ENCODE measurements at places on chromosomes 1 and 21.

GRCh38 chr1:163730411-163730821, 408.7 kb downstream of the NUF2 start:
- DNase-seq, result no peak

- no peak for DNase-seq
Measured at GRCh38 chr1:27100335-27101053, 54.4 kb downstream of the SLC9A1 start.

- no peak for DNase-seq
Measured at GRCh38 chr21:44521928-44522752, 17.9 kb downstream of the KRTAP10-1 start.

GRCh38 chr1:96233422-96233821, 488.2 kb upstream of the PTBP2 start:
- DNase-seq, result no peak

GRCh38 chr1:169466259-169467230, 19.2 kb downstream of the SLC19A2 start:
- no peak for DNase-seq

- DNase-seq, result no peak
Measured at GRCh38 chr1:53417074-53417511, 42.1 kb upstream of the DMRTB1 start.

GRCh38 chr1:211257826-211258225, 1.3 kb upstream of the RCOR3 start:
- no peak for DNase-seq

DNA sequence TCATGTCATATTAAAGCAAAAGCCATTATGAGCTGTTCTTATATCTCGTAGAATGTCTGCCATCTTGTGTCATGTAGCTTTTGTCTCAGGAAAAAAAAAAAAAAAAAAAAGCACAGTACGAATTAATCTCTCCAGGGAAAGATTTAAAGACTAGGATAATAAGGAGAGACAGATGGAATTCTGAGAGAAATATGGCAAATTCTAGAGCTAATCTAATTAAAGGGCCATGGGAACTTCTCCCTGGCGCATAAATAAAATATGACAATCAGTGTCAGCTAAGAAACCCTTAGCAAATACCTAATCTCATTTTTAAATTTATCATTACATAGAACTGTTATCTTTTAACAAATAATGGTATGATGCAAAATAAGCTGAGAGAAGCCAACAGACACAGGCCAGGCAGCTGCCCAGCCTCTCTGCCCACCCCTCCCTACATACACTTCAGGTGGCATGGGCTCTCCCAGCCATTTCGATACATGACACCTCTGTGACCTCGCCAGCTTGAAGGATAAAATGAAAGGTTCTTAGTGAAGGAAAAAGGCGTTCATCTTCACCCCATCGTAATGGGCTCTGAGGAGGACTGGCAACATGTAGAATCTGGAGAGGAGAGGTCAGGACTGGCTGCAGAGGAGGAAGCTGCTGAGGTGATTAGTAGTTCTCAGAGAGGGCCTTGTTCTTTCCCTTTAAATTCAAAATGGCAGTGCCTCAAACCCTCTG, 39.8 kb downstream of the DISC1 start:
- no peak for DNase-seq

DNA sequence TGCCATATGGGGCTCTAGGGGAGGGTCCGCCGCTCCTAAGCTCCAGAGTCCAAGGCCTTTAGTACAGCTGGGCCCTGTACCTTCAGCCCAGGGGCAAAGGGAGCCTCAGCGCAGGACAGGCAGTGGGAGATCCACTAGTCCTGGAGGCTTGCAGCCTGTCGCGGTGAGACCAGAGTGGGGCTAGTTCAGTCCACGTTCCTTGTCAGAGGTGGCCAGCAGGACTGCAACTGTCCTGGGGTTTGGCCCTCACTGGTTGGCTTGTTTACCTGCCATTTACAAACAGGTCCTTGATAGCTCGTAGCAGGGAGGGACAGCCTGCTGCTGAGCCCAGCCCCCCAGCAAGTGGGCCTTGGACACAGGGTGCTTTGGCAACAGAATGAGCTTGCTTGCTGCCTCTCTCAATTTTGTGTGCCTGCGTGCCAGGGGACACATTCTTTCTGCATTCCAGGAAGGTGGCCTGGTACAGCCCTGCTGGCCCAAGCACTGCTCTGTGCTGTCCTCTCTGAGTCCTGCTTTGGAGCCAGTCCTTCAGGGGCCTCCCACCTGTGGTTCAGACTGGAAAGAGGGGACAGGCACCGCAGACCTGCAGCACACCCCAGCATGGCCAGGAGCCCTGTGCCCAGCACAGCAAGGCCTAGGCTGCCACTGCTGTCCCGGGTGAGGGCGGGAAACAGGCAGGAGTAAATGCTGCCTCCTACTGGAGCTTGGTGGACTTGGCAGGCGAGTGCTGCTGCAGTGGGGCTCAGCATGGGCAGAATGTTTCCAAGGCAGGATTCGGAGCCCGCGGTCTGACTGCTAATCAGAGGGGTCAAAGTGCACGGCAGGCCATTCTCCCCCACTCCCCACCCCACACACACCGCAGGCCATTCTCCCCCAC, 15.2 kb downstream of the H6PD start:
- no peak for DNase-seq

DNA sequence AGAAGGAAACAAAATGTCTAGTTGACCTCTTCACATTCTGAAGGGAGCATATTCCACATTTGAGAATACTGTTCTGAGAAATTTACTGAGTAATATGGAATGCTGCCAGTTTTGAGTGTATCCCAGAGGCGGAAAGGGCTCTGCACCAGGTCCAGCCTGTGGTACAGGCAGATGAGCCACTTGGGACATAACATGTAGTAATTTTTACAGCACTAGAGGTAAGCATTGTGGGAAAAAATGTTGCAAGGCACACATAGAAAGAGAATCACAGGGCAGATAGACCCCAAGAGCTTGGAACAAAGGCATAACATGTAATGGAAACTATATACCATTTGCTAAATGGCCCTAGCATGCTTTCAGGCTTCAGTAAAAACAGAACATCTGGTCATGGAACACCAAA, 228.5 kb downstream of the USH2A start:
- DNase-seq, result no peak

- DNase-seq, result no peak
Measured at GRCh38 chr1:212713465-212714136, 14.0 kb upstream of the BATF3 start.

GRCh38 chr1:230114237-230114651, 47.2 kb downstream of the GALNT2 start:
- DNase-seq, result no peak

DNA sequence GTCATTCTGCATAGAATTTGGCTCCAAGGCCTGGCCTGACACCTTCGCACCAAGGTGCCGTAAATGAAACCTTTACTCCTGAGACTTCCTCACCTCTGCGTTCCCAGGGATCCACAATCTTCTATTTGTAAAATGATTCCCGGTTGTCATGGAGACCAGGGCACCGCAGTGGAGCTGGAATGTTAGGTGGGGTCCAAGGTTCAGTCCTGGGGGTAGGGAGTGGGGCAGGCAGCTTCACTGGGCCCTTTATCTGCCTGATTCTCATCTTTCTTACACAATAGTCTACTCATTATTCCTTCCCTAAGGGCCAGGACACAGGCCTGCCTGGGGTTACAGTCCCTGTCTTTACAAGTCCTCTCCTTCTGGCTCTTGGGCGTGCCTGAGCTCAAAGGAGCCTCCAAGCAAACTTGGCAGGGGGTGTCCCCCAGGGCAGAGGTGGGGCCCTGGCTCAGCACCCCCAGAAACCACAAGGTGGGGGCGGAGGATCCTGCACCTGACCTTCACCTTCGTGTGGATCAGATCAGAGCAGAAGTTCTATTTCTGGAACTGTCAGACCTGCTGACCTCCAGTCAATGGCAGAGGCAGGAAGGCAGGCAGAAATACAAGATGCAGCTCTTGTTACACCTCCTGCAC, 51.1 kb downstream of the RIPK4 start:
- no peak for DNase-seq

Measured in HL-60 (cell line).